Stimulated activated CD8-positive, alpha-beta memory T cell treated with anti-CD3 and anti-CD28 coated beads, Interleukin-15, amount 100 ng/mL, for 48 hours (primary cell): ENCODE measurements at places on chromosomes 4 and X.

GRCh38 chr4:115279330-115279729 is 165.9 kb upstream of the NDST4 start:
- DNase-seq, result no peak

DNA sequence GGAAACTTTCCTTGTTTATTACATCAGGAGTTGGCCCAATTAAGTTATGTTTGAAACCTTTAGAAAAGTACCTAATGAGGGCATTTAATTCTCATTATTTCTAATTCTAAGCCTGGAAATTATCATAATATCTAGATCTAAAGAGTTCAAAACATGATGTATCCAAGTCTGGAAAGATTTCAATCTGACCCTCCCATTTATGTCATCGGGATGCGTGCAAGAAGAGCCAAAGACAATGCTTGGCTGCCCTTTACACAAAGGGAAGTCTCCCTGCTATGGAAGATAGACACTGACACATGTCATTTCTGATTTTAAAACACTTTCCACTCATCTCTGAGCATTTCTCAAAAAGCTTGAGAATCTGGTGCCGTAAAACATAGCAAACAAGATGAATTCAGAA is 222.4 kb downstream of the ANTXR2 start:
- DNase-seq, result no peak

DNA sequence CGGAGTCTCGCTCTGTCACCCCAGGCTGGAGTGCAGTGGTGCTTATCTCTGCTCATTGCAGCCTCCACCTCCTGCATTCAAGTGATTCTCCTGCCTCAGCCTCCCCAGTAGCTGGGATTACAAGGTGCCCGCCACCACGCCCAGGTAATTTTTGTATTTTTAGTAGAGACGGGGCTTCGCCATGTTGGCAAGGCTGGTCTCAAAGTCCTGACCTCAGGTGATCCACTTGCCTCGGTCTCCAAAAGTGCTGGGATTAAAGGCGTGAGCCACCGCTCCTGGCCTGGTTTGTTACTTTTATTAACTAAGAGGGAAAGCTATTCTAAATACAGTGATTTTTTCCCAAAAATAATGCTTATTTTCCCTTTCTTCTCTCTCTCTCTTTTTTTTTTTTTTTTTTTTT is 866 bp upstream of the CENPE start:
- DNase-seq, result no peak

DNA sequence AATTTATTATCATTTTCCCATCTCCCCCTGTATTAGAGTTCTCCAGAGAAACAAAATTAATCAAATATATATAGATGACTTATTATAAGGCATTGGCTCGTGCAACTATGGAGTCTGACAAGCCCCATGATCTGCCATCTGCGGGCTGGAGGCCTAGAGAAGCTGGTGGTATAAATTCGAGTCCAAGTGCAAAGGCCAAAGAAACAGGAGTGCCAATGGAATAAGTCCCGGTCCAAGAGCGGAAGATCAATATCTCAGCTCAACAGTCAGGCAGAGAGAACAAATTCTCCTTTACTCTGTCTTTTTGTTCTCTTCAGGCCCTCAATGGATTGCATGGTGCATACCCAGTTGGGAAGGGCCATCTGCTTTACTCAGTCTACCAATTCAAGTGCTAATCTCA is 178.8 kb downstream of the NWD2 start:
- no peak for DNase-seq

DNA sequence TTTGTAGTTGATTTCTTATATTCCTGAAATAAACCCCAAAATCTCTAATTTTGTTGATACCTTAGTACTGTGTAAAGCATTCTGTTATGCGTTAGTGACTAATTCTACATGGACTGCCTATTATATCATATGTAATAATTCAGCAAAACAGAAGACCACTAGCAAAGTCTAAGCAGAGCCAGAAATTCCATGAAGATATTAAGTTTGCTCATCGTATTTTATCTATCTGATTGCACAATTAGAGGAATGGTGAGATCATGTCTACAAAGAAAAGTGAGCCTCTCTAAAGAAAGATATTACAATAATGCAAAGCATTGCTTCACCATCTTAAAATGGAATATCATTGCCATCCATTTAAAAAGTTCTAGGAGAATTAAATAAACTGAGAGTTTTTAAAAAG is 374.6 kb upstream of the SLC7A11 start:
- DNase-seq, result no peak

- DNase-seq, result no peak
These were observed 909 bp upstream of the SLAIN2 start for GRCh38 chr4:48340276-48340964.

DNA sequence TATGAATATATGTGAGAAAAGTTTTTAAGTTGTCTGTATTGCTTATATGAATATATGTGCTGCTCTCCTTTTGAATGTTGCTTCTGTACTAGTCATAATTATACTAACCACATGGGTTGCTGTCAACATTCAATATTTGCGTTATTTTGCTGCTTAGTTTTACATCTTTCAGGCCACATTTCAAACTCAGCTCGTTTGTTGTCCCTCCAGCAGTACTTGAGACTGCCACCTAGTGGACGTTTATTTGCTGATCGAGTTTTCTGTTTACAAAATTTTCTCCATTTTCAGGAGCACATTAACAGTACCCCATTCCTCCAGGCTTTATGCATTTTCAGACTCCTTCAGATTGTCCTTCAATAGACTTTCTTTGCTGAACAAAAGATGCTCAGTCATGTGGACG is 75.8 kb downstream of the NUDT11 start:
- no peak for DNase-seq

DNA sequence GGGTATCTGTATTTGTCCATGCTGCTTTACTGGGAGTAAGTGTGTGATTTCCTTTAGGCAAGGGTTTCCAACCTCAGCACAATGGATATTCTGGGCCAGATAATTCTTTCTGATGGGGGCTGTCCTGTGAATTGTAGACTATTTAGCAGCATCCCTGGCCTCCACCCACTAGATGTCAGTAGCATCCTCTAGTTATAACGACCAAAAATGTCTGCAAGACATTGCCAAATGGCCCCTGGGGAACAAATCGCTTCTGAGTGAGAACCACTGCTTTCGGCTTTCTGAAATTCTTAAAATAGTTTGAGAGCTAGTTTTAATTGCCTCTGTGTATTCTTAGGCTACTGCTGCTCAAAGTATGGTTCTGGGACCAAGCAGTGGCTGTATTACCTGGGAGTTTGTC is 81.2 kb upstream of the GPM6B start:
- no peak for DNase-seq

- DNase-seq, result no peak
These were observed 30.5 kb downstream of the SMARCAD1 start for GRCh38 chr4:94238160-94238559.

DNA sequence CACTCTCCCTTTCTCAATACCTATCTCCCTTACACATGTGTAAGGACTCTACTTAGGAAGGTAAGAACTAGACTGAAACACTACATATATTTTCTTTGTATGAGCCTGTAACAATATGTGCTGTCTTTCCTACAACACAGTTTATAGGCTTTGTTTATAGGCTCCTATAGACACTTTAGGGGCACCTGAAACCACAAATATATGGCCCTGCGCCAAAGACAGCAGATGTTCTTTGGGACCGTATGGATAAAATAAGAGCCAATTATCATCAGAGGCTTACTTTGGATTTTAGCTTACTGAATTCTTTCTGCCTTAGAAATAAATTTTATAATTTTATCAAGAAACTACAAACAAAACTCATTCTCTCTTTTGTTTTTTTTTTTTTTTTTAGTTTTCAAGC is 16.6 kb upstream of the CXCL3 start:
- no peak for DNase-seq

DNA sequence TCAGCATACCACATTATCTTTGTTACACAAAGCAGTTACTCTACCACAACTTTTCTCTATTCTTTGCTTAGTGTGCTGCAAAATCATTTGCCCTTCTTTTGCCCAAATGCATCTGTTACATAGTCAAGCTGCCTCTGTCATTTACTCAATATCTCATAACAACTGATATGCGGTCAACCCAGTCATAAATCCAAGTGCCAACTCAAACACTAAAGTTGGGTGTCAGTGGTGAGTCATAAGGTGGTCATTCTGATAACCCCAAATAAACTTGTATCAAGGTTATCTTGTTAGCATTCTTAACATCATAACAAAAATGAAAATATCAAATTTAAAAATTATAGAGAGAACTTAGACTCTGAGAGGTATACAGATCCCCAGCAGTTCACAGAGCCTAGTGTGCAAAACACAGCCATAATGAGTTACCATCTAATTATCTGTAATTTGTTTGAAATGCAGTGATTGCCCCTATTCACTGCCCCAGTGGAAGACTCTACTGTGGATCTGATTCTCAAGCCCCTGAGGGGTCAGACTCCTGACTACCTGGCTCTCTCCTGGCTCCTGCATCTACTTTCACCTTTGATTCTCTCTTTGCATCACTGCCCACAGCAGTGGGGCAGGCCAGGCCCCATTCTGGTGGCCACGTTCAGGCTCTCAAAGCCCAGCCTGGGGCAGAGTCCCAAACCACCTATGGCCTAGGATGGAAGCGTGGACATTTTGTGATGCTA is 29.2 kb downstream of the TBC1D9 start:
- no peak for DNase-seq

GRCh38 chr4:88600176-88600838 is 8.0 kb downstream of the HERC3 start:
- DNase-seq, result no peak

GRCh38 chrX:118495958-118496762 is 545 bp downstream of the DOCK11 start:
- DNase-seq, result peak; percentile 63

DNA sequence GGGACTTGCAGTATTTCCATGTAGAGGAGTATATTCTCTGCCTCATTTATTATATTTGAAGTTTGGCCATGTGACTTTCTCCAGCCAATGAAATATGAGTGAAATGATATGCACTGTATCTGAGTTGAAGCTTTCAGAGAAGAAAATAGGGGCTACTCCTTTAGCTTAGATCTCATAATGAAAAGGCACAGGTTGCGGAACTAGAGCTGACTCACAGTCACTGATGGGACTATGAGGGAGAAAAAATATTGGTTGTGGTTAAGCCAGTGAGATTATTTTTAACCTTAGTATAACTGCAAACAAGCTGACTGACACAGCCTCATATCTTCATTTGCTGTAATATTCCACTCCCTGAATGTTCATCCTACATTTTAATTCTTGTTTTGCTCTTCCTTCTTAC is 1104.3 kb downstream of the RPA4 start:
- no peak for DNase-seq

- no peak for DNase-seq
These were observed 558.2 kb upstream of the NDST4 start for GRCh38 chr4:115671581-115671980.

- DNase-seq, result no peak
These were observed 89.3 kb upstream of the SRD5A3 start for GRCh38 chr4:55256787-55257186.

DNA sequence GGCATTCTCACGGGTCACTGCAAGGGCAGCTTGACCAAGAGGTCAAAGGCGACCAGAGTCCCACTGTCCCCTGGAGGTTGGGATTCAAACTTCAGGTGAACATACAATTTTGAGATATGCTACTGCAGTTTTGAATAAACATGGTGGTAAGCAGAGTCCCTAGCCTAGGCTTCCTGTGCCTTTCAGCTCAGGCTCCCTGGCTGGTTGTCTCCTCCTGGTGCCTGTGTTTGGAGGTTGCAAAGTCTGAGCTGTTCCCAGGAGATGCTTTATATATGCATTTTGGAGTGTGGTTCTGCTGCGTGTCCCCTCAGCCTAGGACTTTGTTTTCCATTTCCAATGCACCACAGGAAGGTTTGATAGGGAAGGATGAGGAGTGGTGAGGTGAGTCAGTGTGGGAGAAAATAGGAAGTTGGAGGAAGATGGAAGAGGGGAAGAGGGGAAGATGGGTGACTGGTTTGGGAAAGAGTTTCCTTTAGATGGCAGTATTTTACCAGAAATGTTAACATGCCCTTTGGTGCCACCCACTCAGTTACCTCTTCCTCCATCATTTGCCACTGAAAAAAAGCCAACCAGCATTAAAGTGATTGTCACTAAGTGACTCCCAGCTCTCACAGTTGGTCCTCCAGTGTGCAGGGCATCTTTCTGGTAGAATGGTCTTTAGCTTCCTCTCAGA is 211.7 kb upstream of the AGTR2 start:
- no peak for DNase-seq

DNA sequence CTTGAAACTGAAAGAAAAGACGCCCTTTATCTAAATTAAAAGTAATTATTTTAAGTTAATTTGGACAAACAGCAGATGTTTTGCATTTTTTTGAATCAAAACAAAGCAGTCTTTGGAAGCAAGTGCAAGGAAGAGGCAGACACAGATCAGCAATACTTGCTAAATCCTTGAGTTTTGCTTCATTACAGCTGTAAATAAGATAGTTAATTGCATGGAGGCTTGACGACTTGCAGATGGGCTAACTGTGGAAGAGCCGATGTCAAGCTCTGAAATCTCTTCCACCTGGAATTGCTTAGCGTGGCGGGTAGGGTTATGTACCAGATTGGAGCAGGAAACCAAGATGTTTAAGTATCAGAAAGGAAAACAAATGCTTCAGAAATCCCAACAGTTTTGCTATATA is 148.8 kb downstream of the POLA1 start:
- DNase-seq, result no peak

- DNase-seq, result no peak
These were observed 544.8 kb upstream of the DIPK2B start for GRCh38 chrX:45745479-45745878.

DNA sequence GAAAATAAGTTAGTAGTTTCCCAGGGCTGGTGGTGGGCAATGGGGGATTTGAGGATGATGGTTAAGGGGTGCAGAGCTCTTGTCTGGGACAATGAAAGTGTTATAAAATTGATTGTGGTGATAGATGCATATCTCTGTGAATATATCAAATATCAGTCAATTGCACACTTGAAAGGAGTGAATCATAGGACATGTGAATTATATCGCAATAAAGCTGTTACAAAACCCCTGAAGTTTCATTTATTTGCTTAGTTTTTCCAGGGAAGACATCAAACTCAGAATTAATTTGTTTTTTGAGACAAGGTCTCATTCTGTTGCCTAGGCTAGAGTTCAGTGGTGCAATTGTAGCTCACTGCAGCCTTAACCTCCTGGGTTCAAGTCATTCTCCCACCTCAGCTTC is 17.9 kb upstream of the YIPF6 start:
- DNase-seq, result no peak
